ENCODE measurements at places on chromosomes 16 and 17.

DNA sequence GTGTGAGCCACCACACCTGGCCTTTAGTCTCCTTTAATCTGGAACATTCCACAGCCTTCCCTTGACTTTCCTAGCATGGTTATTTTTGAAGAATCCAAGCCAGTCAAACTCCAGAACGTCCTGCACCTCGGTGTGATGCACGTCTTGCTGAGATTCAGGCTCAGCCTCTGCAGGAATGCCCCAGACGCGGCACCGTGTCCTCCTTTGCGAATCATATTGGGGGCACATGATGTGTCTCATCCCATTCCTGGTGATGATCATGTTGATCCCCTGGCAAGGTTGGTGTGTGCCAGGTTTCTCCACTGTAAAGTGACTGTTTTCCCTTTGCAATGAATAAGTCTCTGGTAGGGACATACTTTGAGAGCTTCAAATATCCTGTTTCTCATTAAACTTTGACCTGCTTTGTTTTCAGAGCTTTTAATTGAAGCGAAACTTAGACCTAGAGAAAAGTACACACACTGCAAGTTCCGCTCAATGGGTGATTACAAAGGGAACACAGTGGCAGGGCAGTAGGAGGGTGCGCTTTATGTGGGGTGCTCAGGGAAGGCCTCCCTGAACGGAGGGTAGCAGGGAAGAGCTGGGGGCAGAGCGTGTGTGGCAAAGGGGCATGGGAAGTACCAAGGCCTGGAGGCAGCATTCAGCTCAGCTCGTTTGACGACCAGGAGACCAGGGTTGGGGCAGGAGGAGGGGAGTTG, 9.6 kb upstream of the ATP2C2 start:
- no peak for DNase-seq

GRCh38 chr16:30096105-30096861, at the start of gene YPEL3:
YPEL3 (minus strand) TSS chr16:30096213; CDS start chr16:30095482, 731 bp downstream.
- peak; percentile 85 for DNase-seq

GRCh38 chr16:68401871-68402747, 46.2 kb downstream of the SMPD3 start:
- DNase-seq, result no peak

- no peak for DNase-seq
Observed at GRCh38 chr17:80102664-80103448, 1.5 kb downstream of the GAA start.

- DNase-seq, result no peak
Observed at GRCh38 chr16:84823484-84823883, 3.7 kb downstream of the CRISPLD2 start.

- no peak for DNase-seq
Observed at GRCh38 chr16:1530883-1531637, 2.4 kb upstream of the TMEM204 start.

GRCh38 chr16:57815987-57816745, 13.9 kb upstream of the KIFC3 start:
- DNase-seq, result no peak

GRCh38 chr17:46911311-46911710, 11.6 kb upstream of the GOSR2 start:
- DNase-seq, result no peak

GRCh38 chr16:78189121-78189520, 89.7 kb downstream of the WWOX start:
- no peak for DNase-seq

DNA sequence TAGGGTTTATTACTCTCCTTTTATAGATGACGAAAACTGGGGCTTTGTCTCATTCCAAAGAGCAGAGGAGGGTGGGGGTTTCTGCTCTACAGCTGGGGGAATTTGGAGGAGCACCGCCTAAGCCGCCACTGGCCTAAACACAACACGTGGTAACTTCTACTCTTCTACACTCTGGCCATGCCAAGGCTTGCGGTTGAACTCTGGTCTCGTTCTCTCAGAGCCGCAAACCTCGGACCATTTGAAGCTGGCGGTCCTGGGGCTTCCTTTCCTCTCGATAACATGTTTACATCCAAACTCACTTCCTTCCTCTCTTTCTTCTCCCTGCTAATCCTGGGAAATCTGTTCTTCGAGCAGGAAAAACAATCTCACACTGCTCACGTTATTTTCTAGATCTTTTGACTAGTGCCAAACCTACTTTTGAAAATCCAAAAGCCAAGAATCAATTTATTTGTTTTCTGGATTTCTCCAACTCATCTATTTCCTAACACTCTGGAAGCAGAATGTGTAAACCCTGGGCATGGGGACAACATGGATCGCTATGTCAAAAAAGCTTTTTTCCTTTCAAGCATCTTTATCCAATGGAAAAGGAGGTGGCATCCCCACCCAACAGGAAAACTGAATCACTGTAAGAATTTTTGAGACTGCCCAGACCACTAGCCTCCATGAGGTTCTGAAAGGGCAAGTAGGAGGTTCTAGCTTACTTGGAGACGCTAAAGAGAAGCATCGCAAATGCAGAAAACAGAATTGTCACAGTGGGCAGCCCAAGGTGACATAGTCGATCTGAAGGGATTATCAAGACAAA, 13.6 kb upstream of the EEF2K start:
- peak; percentile 89 for DNase-seq

DNA sequence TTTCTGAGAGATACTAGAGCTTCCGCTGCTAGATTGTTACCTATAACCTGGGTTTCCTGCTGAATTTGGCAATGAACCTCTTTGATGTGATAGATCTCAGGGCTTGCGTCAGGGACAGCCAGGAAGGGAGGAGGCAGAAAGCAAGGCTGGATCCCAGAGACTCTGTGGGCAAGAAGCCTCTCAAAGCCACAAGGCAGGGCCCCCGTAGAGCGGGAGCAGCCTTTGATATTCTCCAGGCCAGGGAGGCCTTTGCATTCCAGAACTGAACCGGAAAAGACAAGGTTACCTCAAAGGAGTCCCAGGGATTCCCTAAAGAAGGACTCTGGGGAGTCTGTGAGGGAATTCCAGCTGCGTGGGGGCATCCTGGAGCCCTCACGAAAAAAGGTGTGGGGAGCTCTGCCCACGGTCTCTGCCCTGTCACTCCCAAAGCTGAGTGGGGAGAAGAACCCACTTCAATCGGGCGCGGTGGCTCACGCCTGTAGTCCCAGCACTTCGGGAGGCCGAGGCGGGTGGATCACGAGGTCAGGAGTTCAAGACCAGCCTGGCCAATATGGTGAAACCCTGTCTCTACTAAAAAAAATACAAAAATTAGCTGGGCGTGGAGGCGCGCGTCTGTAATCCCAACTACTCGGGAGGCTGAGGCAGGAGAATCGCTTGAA, 14.3 kb upstream of the SCIMP start:
- no peak for DNase-seq

GRCh38 chr17:57092779-57093178, 7.7 kb downstream of the AKAP1 start:
- no peak for DNase-seq

GRCh38 chr16:56549744-56550385, 15.0 kb upstream of the MT4 start:
- no peak for DNase-seq

- DNase-seq, result no peak
Observed at GRCh38 chr17:63365366-63366240, 80.5 kb downstream of the CYB561 start.

GRCh38 chr17:45677770-45678169, 106.3 kb upstream of the CRHR1 start:
- no peak for DNase-seq

DNA sequence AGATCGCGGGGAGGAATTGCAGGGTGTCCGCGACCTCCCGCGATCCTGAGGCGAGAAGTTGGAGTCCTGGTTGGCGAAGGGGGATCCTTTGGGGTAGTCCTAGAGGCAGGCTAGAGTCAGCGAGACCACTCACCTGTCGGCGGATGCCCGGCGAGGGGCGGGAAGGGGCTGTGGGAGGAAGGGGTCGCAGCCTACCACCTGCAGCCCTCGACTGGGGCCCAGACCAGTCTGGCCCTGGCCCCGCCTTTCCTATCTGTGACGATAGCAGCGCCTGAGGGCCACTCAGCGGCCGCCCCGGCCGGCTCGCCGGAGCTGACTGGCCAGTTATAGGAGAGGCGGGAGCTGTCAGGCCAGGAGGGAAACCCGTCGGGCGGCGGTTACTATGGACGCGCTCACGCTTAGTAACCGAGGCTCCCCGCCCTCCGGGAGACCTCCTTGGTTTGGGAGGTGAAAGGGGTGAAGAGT, at the start of gene TEKT3:
TSS of gene TEKT3 (minus strand) at position 213 of the 465 bp plus-strand sequence. CDS start 10,012 bp downstream, outside the sequence.
- DNase-seq, result no peak

DNA sequence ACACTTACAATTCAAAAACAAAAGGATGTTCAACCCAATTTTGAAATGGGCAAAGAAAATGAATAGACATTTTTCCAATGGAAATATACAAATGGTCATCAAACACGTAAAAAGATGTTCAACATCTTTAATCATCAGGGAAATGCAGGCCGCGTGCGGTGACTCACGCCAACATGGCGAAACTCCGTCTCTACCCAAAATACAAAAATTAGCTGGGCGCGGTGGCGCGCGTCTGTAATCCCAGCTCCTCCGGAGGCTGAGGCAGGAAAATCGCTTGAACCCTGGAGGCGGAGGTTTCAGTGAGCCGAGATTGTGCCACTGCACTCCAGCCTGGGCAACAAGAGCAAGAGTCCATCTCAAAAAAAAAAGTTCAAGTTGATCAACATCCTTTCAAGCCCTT, 1.8 kb upstream of the CLUAP1 start:
- no peak for DNase-seq

DNA sequence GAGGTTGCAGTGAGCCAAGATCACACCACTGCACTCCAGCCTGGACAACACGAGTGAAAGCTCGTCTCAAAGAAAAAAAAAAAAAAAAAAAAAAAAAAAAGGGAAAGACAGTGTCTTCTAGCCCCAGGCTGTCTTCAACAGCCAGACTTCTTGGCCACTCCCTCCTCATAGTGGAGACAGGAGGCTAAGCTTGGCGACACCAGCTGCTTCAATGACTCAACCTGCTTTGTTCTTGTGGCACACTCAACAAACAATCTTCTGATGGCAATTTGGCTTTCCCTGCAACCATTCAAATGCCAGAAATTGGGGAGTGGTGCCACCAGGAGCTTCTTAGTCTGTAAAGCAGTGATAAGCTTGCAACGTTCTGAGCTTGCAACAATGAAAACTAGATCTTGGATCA, 290.4 kb upstream of the DYNLRB2 start:
- DNase-seq, result no peak

GRCh38 chr16:52799149-52799548, 252.2 kb upstream of the TOX3 start:
- DNase-seq, result no peak

- peak; percentile 69 for DNase-seq
Observed at GRCh38 chr17:45149037-45149668, 878 bp downstream of the HEXIM1 start.

- no peak for DNase-seq
Observed at GRCh38 chr17:17876959-17877528, 40.3 kb upstream of the SREBF1 start.

GRCh38 chr16:19785512-19786130, 67.5 kb downstream of the IQCK start:
- DNase-seq, result no peak

DNA sequence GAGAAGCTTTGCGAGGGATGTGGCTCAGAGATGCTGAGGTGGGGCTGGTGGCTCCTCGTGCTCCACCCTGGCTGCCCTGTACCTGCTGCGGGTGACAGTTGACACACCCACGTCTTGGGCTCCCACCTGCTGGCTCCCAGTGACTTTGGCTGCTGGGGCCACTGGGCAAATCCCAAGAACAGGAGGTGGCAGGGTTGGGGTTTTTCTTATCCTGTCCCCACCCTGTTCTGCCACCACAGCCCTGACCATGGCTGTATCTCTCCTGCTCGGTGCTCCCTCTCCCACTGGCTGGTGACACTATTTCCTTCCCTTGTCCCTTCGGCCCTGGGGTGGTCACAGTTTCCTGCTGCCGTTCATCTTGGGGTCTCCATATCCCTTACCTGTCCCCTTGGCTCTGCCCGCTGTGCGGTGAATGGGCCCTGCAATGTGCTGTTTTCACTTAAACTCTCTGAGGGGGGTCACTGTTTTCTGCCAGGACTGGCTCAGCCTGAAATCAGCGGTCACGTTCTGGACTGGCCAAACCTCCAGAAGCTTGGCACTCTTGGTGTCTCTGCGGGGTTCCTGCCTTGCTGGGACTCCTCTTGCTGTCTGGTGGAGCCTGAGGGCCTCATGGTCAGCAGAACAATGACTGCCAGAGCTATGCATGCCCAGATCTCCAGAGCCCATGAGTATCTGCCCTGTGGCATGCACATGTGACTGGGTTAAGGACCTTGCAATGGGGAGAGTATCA, 144.2 kb downstream of the IRF8 start:
- no peak for DNase-seq

DNA sequence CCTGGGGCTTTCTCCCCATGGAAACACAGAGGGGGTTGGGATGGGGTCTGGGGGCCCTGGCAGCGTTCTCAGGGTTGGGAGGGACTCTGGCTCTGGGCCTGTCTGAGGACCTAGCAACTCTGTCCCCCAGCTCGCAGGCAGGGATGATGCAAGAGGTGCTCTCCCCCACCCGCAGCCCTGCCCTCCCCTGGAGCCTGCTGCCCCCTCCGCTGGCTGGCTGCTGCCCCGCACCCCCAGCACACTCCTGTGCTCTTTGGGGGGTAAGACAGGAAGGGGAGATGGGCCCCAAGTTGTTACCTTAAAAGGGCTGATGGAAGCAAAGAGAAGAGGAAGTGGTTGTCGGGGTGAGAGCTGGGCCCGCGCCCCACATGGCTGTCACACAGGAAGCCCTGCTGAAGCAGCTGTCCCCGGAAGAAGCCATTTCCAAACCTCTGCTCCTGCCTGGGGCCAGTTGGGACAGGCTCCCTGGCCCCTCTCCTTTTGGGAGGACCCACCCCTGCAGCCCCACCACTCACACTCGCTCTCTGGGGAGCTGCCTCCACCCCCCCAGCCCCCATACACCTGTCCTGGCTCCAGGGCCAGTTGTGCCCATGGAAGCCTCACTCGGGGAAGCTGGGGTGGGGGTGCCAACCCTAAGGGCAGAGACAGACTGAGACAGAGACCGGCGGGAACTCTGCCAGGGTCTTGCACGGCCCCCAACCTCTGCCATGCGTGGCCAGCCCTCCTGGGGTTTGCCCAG, 2.5 kb downstream of the CORO1A start:
- DNase-seq, result peak; percentile 74

DNA sequence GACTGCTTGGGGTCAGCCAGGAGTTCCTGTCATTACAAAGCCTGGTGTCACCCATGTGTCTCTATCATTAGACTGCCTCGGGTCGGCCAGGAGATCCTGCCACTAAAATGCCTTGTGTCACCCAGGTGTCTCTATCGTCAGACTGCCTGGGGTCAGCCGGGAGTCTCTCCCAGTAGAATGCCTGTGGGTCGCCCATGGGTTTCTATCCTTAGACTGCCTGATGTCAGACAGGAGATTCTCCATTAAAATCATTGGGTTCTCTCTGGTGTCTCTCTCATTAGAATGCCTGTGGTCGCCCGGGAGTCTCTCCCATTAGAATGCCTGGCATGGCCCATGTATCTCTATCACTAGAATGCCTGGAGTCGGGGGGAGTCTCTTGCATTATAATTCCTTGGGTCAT, 2231.0 kb downstream of the TP53TG3F start:
- no peak for DNase-seq
